Neural crest cell (in vitro differentiated cells): ENCODE measurements at places on chromosomes 2 and 18. TPM values are rescaled to one million over a fixed set of nuclear protein-coding genes. Genes with fewer than 3 reads are reported as not detected.

Gene STAM2
- total RNA-seq = 16.0 and 16.1 TPM in 2 replicates

Gene ZNF521
- total RNA-seq = 86.1 and 87.9 TPM in 2 replicates

Gene PLCD4
- total RNA-seq = 0.37 and 1.1 TPM in 2 replicates

Gene AKAIN1
- not detected in 2 replicates for total RNA-seq

Gene NYAP2
- 0.35 and 0.36 TPM in 2 replicates for total RNA-seq

Gene ABHD1
- 0.47 and 0.82 TPM in 2 replicates for total RNA-seq

Gene CDK15
- total RNA-seq = not detected in 2 replicates

Gene ABCG5
- total RNA-seq = not detected in 2 replicates

Gene GPR155
- 1.5 and 1.7 TPM in 2 replicates for total RNA-seq

Gene C2orf66
- 0.23 TPM in 1 of 2 replicates, not detected in the other for total RNA-seq

DNA sequence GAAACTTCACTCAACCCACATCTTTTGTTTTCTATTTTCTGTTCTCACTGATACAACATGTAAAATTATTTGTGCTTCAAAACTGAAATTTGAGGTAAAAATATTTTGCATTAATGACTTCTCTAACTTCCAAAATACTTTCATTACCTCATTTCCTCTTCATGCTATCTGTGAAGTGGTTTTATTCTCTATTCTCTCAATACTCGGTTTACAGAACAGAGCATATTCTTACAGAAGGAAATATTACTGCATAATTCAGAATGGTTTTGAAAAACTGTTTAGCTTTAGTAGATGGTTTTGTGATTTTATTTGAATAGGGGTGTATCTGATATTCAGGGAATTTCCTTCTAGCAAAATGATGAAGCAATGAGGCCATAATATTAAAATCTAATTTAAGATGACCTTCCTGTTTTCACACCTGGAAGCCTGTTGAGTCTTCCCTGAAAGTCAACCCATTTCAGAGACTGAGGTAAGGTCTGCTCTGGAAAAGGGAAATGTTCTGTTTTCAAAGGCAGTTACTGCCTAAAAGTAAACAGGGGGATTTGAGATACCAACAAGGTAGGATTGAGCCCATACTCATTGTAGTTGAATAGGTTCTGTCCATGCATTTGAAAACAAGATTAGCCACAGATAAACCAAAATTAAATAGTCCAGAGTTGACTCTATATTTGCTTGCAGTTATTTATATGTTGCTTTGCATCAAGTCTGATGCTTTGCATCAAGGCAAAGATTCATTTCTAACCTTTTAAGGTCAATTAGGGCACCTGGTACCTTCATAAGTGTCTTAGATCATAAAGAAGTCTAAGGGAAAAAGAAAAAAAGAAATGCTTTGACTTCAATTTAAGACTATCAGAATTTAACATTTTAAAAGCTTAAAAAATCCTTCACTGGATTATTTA lies 50.8 kb upstream of the PEX13 start:
- no peak for DNase-seq

DNA sequence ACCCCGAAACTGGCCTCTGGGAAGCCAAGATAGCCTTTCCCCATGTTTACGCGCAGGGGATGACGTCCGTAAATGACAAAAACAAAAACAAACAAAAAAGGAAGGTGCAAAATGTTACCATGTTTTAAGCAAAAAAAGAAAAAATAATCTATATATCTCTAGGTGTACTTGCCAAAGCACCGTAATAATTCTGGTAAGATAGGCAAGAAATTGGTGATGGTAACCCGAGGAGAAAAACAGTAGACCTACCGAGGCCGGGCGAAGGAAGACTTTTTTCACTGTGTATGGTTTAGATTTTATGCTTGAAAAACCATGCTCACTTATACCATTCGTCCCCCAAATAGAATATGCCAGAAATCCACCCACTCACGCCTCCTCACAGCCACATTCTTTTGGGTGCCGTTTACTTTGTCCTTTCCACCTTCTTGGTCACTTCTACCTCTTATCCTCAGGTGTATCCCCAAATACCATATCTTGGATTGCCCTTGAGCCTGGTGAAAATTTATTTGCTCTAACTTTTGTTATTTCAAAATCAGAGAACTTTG lies 8.0 kb downstream of the GATA6 start:
- DNase-seq = no peak

DNA sequence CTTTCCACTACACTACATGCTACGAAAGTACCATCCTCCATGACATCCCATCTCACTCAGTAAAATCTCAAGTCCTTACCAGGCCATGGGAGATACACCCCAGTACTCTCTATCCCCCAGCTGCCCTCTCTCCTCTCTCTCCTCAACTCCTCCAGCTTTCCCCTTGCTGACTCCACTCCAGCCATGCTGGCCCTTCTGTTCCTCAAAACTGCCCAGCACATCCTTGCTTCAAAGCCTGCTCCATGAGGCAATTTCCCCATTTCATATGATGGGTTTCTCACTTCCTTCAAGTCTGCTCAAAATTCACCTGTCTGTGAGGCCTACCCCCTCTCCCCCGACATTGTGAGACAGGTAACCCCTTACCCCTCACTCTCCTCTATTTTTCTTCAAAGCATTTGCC lies 8.6 kb downstream of the CHN1 start:
- no peak for DNase-seq

- DNase-seq = peak; percentile 12
Measured at GRCh38 chr18:61892683-61893308, at the start of gene RNF152. RNF152 (minus strand) TSS chr18:61893007; CDS start chr18:61816463, 76,544 bp downstream.

DNA sequence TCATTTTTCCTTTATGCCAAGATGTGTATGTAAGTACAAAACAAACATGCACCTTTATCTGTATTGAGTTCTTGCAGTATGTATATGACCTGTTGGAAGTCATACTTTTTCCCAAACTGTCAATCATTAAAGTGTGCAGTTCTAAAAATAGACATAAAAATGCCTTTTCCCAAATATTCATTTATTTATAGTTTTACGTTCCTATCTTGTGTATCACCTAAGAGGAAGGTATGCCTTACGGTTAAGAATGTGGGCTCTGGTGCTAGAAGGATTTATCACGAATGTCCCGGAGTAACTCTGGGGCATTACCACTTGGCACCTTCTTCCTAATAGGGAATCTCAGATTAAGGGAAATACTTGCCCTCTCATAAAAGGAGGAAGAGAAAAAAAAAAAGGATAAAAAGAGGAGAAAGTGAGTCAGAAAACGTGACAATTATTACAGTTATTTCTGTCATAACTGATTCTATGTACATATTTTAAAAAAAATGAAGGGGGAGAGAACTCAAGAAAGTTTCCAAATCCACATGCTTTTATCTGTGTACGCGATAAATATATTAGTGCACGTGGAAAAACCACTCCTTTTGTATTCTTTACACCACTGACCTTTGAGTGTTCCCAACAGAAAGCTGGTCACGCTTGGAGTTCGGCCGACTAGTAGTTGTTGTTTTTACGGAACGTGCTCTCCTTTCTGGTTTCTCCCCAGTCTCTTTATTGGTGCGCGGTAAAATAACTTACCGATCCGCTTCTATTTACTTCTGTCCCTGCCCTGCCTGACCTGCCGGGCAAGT lies 721 bp downstream of the MCEE start:
- DNase-seq = no peak

DNA sequence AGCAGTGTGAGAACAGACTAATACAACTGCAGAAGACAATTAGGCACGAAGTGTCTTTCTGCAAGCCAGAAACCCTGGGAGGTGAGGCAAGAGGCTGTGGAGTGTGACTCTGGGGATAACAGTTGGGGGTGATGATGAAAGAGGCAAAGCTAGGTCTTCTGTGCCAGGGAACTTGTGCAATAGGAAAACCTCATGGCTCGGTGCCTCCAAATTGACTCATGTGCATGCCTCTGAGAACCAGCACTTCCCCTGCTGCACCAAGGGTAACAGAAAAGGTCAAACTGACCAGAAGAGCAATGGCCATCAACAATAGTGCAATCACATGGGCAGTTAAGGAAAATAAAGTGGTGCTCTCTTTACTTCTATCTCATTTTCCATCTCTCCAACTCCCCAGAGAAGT lies 136.4 kb downstream of the SCG2 start:
- DNase-seq = no peak

GRCh38 chr2:47174733-47175361 lies 19.7 kb upstream of the STPG4 start:
- no peak for DNase-seq

DNA sequence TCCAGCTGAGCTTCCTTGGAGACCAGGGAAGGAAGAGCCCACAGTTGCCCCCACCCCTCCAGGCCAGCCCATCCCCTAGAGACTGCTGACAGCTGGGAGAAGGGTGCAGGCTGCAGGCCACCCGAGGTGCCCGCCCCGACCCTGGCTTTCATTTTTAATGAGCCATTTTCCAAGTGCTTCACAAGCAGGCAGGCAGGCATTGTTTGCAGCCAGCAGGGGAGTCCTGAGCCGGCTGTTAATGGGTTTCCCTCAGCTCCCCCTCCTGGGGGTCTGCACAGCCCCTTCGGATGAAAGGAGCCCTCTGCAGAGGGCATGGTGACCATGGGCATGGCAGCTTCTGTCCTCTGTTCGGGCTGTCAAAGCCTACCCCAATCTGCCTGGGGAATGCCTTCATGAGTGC lies 94.5 kb downstream of the ZBTB7C start:
- DNase-seq = no peak

DNA sequence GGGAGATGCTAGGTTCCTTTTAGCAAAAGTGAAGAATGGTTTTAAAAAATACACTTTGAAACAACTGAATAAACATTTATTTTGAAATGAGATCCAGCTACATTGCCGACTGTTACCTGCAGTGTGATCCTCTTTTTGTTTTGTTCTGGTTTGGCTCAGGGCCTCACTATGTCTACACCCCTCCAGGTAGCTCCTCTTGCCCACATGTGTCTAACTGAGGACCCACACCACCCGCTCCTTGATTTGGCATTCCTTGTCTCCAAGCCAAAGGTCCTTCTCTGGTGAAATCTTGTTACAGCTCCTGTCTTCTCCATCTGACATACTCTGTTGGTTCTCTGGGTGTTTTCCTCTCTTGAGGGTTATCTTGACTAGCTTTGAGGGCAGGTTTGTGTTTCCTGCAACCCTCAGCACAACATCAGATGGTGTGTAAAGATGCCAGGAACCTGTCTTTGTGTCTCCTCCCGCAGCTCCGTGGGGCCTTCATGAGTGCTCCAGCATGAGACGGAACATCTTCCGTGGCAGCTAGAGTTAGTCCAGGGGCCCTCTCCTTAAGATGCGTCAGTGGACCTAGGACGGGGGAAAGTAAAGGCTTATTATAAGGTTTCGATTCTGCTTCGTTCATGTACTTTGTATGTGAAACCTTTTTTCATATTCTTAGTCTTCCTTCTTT lies 32.1 kb downstream of the MAP4K4 start:
- DNase-seq = no peak

DNA sequence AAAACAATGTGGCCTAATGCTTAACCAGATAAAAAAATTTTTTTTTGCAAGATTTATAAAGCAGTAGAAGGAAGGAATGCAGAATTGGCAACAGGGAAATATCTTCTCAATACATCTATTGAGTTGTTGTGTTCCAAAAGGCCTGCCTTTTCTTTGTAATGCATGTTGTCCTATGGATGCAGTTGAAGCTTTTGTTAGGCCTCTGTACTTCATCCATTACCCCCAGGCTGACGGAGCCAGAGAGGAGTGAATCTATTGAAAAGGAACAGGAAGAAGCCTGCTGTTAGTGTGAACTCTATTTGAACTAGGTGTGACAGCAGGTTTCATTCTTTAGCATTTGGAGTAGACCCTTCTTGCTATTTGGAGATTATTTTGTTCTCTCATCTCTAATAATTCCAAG lies 56.5 kb downstream of the MTX2 start:
- peak; percentile 7 for DNase-seq

DNA sequence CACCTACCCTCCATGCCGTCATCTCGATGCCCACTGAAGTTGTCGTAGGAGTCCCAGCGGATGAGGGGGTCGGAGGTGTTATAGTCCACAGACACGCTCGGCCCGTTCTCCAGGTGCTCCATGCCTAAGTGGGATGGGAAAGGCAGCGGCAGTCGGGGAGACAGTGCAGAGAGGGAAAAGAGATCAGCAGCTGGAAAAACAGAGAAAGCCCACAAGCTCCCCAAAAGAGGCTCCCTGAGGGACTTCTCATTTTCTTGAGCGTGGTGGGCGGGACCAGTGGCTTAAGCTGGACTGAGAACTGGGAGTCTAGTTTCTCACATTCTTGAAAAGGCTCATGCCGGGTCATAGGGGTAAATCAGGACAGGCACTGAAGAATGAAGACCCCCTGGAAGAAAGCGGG lies 121.9 kb downstream of the TNS1 start:
- DNase-seq = no peak

DNA sequence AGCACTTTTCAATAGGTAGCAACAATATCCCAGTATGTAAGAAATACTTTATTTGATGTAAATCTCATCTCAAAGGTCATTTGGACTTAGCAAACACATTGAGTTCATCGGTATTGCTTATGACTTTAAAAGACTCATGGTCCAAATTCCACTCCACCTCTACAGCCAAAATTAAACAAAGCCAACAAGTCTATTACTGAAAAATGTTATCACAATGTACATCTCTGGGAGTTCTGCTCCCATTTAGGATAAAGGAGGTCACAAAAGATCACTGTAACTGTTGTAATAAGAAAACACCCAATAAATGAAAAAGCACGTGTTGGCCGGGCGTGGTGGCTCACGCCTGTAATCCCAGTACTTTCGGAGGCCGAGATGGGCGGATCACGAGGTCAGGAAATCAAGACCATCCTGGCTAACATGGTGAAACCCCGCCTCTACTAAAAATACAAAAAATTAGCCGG lies 50.0 kb downstream of the ESCO1 start:
- no peak for DNase-seq

DNA sequence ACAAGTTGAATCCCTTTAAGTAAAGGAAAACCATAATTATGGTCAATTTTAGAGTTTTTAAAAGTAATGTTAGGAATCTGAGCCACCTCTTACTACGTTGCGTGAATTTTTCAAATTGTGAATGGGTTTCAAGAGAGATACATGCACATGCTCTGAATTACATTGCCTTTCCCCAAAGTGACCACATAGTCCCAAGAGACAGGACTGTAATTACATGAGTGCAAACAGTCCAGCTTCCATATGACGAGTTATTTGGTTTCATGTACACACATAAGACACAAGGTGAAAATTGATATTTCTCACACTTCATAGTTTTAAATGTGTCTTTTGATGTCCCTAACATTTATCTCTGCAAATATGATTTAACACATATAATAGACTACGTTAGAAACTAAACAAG lies 850.8 kb downstream of the LRP1B start:
- no peak for DNase-seq

DNA sequence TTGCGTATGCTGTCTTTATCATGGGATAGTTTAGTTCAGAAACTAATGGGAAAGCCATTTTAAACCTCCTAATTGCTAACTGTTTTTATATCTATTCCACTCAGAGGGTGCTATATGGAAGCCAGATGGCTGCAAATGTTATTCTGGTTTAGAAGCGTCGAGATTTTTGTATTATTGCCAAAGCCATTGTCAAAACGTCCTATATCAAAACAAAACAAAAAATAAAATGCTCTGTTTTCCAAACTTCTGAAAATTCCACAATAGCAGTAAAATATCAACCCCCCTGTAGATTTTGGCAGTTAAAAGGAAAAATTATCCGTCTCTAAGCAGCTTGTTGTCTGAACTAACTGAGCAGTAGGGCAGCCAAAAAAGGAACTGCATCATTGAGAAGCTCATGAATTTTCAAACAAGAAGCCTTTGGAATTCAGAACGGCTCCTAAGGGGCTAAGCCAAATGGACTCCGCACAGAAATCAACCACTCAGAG lies 195.4 kb upstream of the CWC22 start:
- no peak for DNase-seq

GRCh38 chr18:60549338-60549960 lies 176.9 kb upstream of the MC4R start:
- DNase-seq = peak; percentile 28
